ENCODE measurements at places on chromosomes 13 and 19.
A peak's percentile ranks its signal among the peaks of the same experiment; 100 is the strongest.

DNA sequence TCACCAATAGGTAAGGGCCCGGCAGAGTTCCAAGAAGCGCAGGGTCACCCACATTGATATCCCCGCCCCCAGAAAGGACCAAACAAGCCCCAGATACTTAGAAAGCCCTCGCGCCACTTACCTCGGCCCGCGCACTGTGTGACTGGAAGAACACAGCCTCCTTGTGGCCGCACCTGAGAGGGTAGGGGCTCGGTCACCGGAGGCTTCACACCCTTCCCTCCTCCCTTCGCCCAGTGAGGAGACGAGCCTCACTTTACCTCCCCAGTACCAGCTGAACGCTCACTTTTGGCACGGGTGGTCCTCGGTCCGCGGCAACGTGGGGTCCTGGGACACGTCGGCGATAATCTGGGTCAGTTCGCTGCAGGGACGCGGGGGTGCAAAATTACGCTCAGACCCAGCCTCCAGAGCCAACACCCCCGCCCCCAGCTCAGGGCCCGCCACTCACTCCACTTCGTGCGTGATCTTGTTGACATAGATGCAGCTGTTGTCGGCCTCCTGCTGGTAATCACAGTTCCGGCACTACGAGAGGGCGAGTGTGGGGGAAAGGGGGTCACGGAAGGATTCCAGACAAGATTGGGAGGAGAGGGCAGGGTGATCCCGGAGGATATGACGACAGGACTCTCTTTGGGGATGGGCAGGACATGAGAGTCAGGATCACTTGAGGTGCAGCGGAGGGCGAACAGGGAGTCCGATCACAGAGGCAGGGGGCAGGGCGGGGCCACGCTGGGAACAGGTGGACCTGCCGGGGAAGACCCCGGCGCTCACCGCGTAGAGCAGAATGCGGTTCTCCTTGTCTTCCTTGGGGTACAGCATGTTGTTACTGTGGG, 568 bp downstream of the POLR2I start:
- no peak for DNase-seq

DNA sequence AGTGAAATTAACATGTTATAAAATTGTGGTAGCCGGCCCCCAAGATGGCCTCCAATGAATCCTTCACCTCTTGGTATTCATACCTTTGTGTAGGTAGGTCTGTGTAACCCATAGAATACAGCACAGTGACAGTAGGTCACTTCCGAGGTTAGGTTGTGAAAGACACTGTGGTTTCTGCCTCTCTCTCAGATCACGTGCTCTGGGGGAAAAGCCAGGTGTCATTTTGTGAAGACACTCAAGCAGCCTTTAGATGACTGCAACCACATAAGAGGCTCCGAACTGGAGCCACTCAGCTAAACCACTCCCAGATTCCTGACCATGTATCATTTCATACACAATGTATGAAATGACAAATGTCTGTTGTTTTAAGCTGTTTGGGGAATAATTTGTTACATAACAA, 9.8 kb upstream of the USPL1 start:
- DNase-seq, result no peak

DNA sequence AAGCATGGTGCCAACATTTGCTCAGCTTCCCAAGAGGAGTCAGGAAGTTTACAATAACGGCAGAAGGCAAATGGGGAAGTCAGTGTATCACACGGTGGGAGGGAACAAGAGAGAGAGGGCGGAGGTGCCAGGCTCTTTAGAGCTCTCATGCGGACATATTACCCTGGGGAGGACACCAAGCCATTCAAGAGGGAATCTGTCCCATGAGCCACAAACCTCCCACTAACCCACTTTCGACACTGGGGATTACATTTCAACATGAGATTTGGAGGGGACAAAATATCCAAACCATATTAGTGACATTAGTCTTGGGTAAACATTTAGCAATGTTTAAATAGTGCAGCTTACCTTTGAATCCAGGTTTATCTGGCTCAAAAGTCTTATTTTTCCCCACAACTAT, 69.9 kb downstream of the SLAIN1 start:
- no peak for DNase-seq

DNA sequence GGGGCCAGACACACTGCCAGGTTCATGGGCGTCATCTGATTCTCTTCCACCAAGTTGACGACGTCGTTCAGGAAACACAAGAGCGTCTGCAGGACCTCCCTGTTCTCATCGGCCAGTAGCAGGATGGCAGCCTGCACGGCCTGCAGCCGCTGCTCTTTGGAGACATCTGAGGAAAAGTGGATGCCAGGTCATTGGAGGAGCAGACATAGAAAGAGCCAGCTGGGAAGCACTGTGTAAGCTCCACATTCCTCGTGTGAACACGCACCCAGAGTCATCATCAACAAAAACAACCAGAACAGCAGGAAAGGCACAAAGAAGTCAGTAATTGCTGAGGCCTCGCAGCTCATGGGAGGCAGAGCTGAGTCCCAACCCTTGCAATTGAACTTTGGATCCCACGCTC, 96.5 kb downstream of the KL start:
- DNase-seq, result no peak

- no peak for DNase-seq
Measured at GRCh38 chr13:32314271-32315237, 609 bp downstream of the ZAR1L start.

GRCh38 chr19:57317503-57317902, 2.8 kb upstream of the ZNF543 start:
- no peak for DNase-seq

DNA sequence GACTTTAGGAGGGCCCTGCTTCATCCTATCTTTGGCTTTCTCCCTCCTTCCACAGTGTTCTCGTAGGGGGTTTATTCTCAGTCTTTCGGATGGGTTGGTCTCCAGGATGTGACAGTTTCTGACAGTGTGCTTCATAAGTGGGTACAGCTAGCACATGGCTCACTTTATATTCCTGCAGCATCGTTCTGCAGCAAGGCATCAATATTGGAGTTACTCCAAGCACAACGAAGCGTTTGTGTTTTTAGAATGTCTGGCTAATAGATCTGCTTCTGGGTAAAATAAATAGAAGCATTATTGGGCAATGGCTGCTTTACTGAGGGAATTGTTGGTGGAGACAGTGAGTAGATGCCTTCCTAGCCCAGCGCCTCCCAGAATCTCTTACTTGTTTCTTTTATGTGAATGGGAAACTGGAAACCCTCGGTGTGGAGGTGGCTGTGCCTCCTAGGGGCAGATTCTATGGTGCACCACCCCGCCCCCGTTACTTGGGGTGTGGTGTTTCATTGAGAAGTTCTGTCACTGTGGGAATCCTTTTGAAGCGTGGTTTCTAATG, 2.0 kb downstream of the FARP1 start:
- DNase-seq, result no peak

- no peak for DNase-seq
Measured at GRCh38 chr13:32988608-32989289, 27.5 kb upstream of the KL start.

DNA sequence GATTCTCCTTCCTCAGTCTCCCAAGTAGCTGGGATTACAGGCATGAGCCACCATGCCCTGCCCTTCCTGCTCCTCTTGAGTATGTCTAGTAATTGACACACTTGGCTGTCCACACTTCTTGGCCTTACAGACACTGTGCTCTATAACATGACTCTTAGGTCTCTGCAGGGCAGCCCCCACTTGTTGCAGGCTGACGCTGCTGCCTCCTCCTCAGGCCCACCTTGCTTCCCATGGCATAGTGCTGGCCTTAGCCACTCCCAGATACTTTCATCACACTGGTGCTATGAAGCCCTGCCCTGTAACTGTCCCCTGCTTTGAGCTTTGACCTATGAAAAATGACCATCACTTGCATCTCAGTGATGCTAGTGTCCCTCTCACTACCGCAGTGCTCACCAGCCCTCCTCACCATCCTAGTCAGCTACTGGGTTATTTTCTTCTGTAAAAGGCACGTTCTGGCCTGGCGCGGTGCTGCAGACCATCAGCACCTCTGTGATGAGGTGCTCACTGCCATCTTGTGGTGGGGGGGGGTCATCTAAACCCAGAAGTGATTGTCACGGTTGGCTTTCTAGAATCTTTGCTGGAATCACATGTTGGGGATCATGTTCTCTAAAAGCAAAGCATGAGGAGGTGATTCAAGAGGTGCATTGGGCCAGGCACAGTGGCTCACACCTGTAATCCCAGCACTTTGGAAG, 9.8 kb downstream of the ERICH4 start:
- DNase-seq, result no peak

GRCh38 chr19:28334419-28334818, 878.5 kb downstream of the UQCRFS1 start:
- DNase-seq, result no peak

- DNase-seq, result no peak
Measured at GRCh38 chr13:20230913-20231838, 943 bp downstream of the GJB6 start.

- DNase-seq, result peak; percentile 87
Measured at GRCh38 chr19:13022859-13023636, 27.8 kb downstream of the NFIX start.

GRCh38 chr19:7000333-7000732, 20.9 kb downstream of the MBD3L2B start:
- no peak for DNase-seq

DNA sequence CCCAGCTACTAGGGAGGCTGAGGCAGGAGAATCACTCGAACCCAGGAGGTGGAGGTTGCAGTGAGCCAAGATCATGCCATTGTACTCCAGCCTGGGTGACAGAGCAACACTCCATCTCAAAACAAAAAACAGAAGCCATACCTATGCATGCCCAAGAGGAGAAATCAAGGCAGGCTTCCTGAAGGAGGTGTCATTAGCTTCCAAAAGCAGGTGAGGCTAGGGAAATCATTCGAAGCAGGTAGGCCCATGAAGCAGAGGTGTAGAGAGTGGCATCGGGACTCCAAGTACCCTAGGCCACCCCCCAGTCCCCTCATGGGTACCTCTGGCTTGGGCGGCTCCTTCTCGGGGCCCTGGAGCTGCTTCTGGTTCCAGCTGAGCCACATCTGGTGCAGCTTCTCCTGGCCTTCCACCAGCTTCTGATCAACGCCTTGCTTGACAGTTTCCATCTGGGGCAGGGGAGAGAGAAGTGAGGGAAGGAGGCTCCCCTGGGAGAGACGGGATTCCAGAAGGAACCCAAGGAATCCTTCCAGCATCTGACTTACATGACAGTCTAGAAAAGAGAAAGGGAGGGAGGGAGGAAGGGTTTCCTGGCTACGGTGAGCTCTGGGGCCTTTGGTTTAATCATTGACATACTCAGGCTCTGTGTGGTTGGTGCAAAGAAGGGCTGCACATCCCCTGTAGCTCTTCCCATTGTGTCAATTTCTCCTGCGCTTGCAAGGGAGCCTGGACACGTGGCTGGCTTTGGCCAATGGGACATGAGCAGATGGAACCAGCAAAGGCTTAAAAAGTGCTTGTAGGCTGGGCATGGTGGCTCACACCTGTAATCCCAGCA, 13.1 kb upstream of the TICAM1 start:
- no peak for DNase-seq

DNA sequence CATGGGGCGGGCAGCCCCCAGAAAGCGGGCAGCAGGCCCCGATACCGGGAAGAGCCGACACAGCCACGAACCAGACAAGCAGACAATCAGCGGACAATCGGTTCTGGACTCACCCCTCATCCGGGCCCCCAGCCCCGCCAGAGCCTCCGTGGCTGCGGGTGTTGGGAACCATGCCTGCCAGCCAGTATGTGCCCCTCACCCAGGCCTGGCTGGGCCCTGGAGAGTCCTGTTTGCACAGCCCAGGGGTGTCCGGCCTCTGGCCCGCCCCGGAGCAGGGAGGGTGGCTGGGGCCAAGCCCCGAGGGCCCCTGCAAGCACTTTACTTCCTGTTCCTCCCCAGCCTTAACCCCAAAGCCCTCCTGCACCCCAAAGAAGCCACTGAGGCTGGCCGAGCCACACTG, 7.8 kb downstream of the PODNL1 start:
- DNase-seq, result no peak

GRCh38 chr13:51832471-51833152, 12.4 kb downstream of the TMEM272 start:
- DNase-seq, result no peak
